ENCODE measurements at places on chromosomes 4 and X.

GRCh38 chr4:28677808-28678207 is 1817.2 kb downstream of the STIM2 start:
- no peak for DNase-seq

- no peak for DNase-seq
Measured at GRCh38 chrX:31092476-31092875, 20.6 kb upstream of the FTHL17 start.

GRCh38 chr4:531721-532565 is 32.9 kb downstream of the PIGG start:
- no peak for DNase-seq

DNA sequence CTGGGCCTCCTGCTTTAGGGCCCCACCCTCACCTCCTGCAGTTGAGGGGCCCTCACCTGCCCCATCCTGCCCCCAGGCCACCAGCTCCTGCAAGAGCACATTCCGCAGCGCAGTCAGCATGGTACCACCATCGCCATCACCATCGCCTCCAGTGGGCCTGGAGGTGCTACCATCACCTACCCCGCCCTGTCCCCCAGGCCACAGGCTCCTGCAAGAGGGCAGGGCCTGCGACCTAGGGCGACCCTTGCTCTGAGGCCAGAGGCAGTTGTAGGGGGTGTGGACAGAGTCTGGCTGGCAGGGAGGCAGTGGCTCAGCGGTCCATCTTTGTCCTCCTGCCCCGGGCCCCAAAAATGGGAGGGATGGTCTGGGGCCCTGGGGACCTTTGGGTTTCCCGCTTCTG is 3.9 kb upstream of the HAUS7 start:
- DNase-seq = no peak

GRCh38 chr4:184851200-184851541 is 25.4 kb upstream of the ACSL1 start:
- DNase-seq = no peak

GRCh38 chr4:84648863-84649647 is 66.1 kb downstream of the CDS1 start:
- no peak for DNase-seq

DNA sequence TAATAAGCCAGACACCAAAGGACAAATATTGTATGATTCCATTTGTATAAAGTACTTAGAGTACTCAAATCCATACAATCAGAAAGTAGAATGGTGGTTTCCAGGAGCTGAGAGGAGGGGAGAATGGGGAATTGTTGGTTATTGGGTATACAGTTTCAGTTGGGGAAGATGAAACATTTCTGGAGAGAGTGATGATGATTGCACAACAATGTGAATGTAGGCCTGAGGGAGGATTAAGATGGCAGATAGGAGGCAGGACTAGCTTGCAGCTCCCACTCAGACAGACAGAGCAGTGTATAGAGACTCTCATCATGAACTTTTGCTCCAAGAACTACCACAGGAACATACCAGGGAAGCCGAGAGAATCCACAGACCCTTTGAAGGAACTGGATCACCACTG is 75.7 kb upstream of the PAK3 start:
- no peak for DNase-seq

GRCh38 chr4:173002830-173003561 is 165.6 kb upstream of the GALNT7 start:
- DNase-seq = no peak

- DNase-seq = no peak
Measured at GRCh38 chr4:141455651-141456050, 180.7 kb upstream of the IL15 start.

DNA sequence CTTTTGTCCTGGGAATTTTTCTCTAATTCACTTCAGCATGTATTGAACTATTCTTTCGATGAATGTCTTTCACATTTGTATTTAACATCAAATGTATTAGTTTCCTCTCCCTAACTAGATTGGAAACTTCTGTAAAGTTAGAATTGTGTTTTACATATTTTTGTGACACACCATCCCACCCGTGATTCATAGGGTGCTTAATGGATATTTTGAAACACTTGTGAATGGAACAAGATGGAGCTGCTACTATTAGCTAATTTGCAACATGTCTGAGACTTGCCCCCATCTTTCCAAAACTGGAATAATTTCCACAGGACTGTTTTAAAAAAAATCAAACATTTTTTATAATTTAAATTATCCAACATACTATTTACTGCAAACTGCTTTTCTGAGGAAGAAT is 30.2 kb upstream of the GNPDA2 start:
- no peak for DNase-seq

- no peak for DNase-seq
Measured at GRCh38 chr4:153083447-153083947, 120.7 kb upstream of the TRIM2 start.

DNA sequence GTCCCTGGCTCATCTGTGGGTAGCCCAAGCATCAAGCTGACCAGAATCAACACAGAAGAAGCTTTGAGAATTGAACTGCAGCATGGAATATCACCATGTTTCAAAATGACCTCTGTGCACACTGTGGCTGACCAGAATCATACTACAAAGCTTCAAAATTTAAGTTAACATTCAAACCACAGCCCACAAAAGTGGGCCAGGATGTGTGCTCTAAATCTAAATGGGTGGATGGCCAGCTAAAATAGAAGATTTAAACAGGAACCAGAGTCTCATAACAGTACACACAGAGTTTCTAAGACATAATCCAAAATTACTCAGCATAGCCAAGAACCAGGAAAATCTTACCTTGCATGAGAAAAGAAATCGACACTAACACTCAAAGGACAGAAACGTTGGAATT is 46.1 kb downstream of the KLF3 start:
- no peak for DNase-seq

DNA sequence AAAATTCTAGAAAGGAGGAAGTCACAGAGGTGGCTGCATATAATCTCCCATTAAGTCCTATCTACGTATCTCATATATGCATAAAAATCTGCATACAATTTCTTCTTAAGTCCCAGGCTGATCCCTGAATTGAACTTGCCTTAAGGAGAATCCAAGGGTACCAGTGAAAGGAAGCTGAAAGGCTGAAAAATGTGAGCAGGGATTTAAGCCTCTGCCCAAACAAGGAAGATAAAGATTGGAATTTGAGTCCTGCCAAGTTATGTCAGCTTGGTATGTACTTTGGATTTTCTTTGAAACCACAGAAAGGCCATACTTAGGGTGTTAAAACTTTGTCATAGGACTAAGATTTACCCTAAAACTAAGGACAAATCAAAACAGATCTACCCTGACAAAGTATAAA is 26.5 kb upstream of the GEMIN8 start:
- DNase-seq = no peak

DNA sequence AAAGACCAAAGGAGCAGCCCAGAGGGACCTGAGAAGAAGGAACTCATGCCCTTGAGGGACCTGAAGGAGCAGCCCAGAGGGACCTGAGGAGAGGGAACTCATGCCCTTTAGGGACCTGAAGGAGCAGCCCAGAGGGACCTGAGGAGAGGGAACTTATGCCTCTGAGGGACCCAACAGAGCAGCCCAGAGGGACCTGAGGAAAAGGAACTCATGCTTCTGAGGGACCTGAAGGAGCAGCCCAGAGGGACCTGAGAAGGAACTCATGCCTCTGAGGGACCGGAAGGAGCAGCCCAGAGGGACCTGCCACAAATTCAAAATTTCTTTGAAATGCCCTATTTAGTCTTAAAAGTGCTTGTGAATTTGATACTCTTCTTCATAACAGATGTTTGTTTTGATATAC is 48.5 kb upstream of the TMEM154 start:
- DNase-seq = no peak

- no peak for DNase-seq
Measured at GRCh38 chr4:40710484-40711254, 39.1 kb upstream of the NSUN7 start.

GRCh38 chr4:163610648-163611047 is 116.2 kb downstream of the TMA16 start:
- no peak for DNase-seq

DNA sequence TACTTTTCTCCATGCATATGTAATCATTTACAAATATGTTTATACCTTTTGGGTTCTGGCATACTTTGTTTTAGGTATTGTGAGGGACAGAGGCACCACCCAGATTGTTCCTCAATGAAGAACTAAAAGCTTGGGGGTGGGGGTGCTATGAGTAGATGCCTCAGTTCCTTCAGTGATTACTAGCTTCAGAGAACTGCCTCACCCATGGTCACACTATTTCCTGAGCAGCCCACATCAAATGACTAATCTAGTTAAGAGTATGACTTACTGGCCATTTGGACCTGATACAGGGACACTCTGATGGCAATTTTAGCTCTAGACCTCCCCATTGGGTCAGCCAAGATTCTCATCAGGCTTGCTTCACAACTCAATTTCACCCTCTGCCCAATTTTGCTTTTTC is 22.2 kb upstream of the CXXC4 start:
- no peak for DNase-seq

DNA sequence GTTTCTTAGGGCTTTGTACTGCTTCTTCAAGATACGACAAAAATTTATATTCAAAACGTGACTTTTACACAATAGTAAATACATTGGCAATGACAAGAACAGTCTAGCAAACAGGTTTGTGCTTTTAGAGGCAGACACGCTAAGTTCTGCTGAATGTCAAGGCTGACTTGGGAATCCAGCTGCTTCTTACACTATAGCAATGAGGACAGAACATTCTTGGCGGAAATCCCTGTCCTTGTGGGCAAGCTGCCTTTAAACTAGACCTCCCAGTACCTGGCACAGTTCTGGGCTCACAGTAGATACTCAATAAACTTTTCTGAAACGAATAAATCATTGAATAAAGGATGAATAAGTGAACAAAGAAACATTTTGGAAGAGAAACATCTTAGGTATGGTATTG is 148.2 kb downstream of the RASL11B start:
- DNase-seq = no peak

DNA sequence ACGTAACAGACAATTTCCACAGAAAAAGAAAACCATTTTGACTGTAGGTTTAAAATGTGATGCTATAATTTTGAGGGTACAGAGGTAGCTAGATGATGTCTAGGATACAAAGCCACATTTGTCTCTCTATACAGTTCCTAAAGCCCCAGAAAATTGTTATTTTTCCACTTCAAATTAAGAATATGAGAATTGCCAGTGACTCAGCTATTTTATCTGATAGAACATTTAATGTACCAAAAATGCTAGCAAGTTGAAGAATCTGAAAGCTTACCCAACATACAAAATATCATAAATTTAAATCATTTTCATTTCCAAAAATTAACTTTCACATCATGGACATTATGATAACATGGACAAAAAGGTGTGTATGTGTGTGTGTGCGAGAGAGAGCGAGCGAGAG is 148.0 kb downstream of the CAMK2D start:
- DNase-seq = no peak

- DNase-seq = no peak
Measured at GRCh38 chr4:53068755-53069330, 206.7 kb downstream of the RASL11B start.

- DNase-seq = no peak
Measured at GRCh38 chr4:6109842-6110560, 90.3 kb downstream of the JAKMIP1 start.

GRCh38 chr4:65589331-65589730 is 81.0 kb downstream of the EPHA5 start:
- no peak for DNase-seq

- DNase-seq = no peak
Measured at GRCh38 chr4:80454040-80454439, 118.5 kb downstream of the CFAP299 start.

DNA sequence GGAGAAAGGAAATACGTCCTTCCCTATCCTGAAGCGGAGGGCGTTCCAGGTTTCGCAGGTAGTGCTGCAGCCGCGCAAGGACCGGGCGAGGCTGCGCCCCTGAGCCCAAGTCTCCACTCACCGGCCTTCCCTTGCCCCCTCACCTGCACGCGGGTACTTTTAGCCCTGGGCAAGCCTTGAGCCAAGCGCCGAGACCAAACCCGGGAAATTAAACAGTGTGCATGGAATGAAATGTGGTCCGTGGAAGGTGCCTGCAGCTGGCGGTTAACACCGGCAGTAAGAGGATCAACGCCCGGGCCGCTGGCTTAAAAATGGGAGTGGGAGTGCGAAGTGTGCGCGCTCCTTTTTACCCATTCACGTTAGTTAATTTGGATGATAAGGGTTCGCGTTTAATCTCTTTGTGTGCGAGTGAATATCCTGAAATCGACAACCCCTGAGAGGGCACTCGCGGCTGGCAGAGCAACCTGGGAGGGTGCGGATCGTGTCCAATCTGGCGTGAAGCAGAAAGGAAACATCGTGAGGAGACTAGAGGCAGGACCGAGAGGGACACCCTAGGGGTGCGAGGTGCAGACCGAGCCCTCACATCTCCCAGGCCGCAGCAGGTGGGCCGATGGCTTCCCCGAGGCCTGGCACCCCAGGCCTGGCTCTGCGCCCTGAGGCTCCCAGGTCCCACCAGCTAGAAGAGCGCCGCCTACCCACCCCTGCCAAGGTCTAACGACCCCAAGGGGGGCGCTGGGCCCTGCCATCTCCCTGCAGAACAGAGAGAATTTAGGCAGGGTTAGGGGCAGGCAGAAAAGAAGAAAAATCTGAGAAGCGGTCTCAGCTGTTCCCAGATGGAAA is 2.0 kb upstream of the HELT start:
- no peak for DNase-seq

DNA sequence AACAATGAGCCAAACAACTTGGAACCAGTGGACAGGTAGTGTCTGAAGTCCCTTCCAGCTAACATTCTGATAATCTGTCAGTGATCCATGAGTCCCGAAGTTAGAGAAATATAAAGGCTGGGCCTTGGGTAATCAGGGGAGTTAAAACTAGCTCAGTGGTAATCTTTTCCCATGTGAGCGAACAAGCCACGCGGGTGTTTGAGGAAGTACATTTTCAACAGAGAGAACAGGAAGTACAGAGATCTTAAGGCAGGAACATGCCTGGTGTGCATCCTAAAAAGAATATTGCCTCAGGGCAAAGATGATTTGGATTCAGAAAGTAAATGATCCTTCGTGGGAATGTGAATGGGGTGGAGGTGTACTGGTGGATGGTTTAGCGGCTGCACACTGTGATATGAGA is 42.9 kb downstream of the FNIP2 start:
- no peak for DNase-seq

- no peak for DNase-seq
Measured at GRCh38 chr4:94408549-94409374, 43.0 kb upstream of the PDLIM5 start.

DNA sequence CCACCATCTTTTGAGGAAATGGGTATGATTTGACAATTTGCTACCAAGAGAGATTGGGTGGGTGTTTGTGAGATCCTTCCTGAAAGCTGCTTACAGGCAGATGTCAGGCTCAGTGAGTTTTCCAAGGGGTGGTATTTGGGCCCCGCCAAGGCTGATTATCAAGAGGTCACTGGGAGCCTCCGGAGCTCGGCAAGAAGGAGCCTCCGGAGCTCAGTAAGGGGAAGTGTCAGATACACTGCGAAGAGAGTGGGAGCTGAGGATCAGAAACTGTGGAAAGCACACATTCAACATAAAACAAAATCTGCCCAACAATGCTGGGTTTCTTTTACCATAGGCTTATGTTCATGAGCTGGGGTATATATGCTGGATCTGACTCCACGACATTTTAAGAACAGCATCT is 714 bp downstream of the RTL3 start:
- no peak for DNase-seq

DNA sequence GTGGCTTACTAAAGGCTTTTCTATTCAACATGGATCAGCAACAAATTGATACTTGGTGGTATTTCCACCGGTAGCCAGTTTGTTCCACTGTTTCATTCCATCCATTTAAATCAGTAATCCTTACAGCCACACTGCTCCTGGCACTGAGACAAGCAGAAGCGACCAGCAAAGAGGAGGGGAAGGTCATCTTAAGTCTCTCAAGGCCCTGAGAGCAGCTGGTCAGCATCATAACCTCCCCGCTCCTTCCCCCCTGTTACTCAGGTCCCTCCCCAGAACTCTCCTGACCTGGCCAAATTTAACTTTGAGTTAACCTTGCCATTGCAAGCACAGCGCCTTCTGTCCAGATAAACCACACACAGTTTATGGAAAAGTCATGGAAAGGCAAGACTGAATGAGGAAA is 331.3 kb upstream of the KLF3 start:
- DNase-seq = no peak
